GM23248 (cell line): ENCODE measurements at places on chromosomes 1 and 21. TPM values are rescaled to one million over a fixed set of nuclear protein-coding genes. Genes with fewer than 3 reads are reported as not detected.

- peak overlapping the region; percentile 55; the same call in 1 of the 2 replicates for H3K27ac ChIP-seq
- H3K27me3 ChIP-seq: no peaks in the 10 kb centered on the region
- DNase-seq: no peak
Measured at GRCh38 chr1:43359696-43360095, 915 bp downstream of the CDC20 start.

The WNT4 gene
- 0.13 and 0.32 TPM in 2 replicates for total RNA-seq

The SPOCD1 gene
- 36.8 and 43.0 TPM in 2 replicates for total RNA-seq

The DCST1 gene
- not detected in 2 replicates for total RNA-seq

GRCh38 chr21:42258885-42259407 is 40.0 kb downstream of the ABCG1 start:
- no peak for DNase-seq
- H3K4me1 ChIP-seq: no peaks in the 10 kb centered on the region
- peaks cover 15% of the 10 kb centered on the region for H3K27me3 ChIP-seq
- H3K36me3 ChIP-seq: no peaks in the 10 kb centered on the region
- no peak overlapping the region for H3K27ac ChIP-seq

- H3K27me3 ChIP-seq: no peaks in the 10 kb centered on the region
- no peak overlapping the region for H3K4me3 ChIP-seq
- no peak overlapping the region for H3K27ac ChIP-seq
- peaks cover 16% of the 10 kb centered on the region for H3K4me1 ChIP-seq
- DNase-seq: no peak
Measured at GRCh38 chr1:2455757-2456156, 20.3 kb upstream of the PLCH2 start.

The BTBD19 gene
- 8.0 and 12.0 TPM in 2 replicates for total RNA-seq

GRCh38 chr1:177490036-177490639 is 319.4 kb downstream of the BRINP2 start:
- H3K4me3 ChIP-seq: no peak overlapping the region
- DNase-seq: no peak
- no peaks in the 10 kb centered on the region for H3K4me1 ChIP-seq
- H3K36me3 ChIP-seq: no peaks in the 10 kb centered on the region
- H3K27ac ChIP-seq: no peak overlapping the region
- peaks cover 5% of the 10 kb centered on the region for H3K27me3 ChIP-seq

DNA sequence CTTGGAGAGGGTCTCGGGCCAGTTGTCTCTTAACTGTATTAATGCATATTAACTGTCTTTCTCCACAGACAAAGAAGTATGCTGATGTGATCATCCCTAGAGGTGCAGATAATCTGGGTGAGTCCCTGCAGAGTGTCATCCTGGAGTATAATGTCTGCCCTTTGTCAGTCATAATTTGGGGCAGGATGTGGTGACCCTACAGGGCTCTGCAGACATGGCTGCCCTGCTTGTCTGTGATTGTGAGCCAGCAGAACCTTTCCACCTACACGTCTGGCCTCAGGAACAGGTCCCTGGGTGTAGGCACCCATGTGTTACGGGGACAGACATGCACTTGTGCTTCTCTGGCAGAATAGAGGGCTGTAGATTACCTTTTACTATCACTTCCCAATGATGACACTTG is 78.4 kb downstream of the UCK2 start:
- no peak overlapping the region for H3K4me3 ChIP-seq
- no peak overlapping the region for H3K27ac ChIP-seq
- H3K36me3 ChIP-seq: peaks cover 17% of the 10 kb centered on the region

DNA sequence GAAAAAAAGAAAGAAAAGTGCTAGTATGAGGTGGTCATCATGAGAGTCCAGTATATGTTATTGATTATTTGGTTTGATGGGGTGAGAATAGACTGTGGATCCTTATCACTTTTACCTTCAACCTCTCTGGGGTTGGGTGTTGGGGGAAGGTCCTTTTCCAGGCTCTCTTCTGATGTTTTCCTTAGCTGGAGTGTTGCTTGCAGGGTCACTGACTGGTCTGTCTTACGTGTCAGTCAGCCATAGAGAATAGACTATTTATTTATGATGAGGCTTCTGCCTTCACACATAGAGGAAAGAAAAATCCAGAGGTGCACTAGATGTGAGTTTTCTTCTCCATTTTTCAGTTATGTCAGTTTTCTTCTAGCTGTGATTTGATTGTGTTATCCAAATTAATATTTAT is 36.5 kb downstream of the MAP3K21 start:
- no peak overlapping the region for H3K27ac ChIP-seq
- no peaks in the 10 kb centered on the region for H3K4me1 ChIP-seq
- no peak overlapping the region for H3K4me3 ChIP-seq
- no peaks in the 10 kb centered on the region; the same call in 1 of the 2 replicates for H3K27me3 ChIP-seq

The KRTAP7-1 gene
- total RNA-seq: not detected in 2 replicates

- no peak for DNase-seq
- no peaks in the 10 kb centered on the region for H3K4me1 ChIP-seq
- no peaks in the 10 kb centered on the region for H3K27me3 ChIP-seq
- H3K4me3 ChIP-seq: no peak overlapping the region
- no peaks in the 10 kb centered on the region for H3K36me3 ChIP-seq
- H3K27ac ChIP-seq: no peak overlapping the region
Measured at GRCh38 chr1:154117642-154118041, 37.2 kb downstream of the NUP210L start.

DNA sequence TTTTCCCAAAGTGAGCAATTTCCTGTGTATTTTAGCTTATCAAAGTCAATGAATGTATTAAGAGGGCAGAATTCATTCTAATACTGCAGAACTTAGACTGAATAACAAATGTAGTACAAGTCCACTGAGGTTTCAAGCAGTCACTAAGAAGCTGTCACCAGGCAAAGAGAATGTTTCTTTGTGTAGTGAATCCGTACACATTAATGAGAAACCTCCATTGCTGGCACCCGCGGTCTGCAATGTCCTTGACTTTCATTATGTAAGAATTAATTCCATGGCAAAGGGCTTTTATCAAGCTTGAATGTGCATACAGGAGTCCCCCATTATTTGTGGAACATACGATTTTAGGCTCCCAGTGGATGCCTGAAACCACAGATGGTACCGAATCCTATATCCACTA is 719.5 kb upstream of the TMPRSS15 start:
- H3K27me3 ChIP-seq: no peaks in the 10 kb centered on the region
- no peak overlapping the region for H3K27ac ChIP-seq
- H3K4me3 ChIP-seq: no peak overlapping the region
